Nephron progenitor cell (in vitro differentiated cells): ENCODE measurements at places on chromosomes 6 and 20.

- H3K27me3 ChIP-seq: peaks cover 81% of the 10 kb centered on the region
- peak; percentile 40 for DNase-seq
- peak overlapping the region; percentile 78 for H3K4me3 ChIP-seq
- peaks cover 8% of the 10 kb centered on the region for H3K4me1 ChIP-seq
- H3K27ac ChIP-seq: no peak overlapping the region
These were observed 655 bp downstream of the FAM184A start for GRCh38 chr6:119077643-119078375.

- peaks cover 3% of the 10 kb centered on the region for H3K27me3 ChIP-seq
- H3K27ac ChIP-seq: peak overlapping the region; percentile 42
- peaks cover 73% of the 10 kb centered on the region for H3K4me1 ChIP-seq
- no peak for DNase-seq
- H3K36me3 ChIP-seq: peaks cover 11% of the 10 kb centered on the region
These were observed 134.5 kb downstream of the JARID2 start for GRCh38 chr6:15380351-15380750.

DNA sequence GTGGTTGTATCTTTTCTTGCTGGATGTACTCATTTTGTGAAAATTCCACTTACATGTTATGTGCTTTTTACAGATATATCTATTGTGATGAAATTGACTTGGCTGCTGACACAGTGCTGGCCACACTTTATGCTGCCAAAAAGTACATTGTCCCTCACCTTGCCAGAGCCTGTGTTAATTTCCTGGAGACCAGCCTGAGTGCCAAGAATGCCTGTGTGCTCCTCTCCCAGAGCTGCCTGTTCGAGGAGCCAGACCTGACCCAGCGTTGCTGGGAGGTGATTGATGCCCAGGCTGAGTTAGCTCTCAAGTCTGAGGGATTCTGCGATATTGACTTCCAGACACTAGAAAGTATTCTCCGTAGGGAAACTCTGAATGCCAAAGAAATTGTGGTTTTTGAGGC lies 4.9 kb downstream of the BTBD3 start:
- no peaks in the 10 kb centered on the region for H3K27me3 ChIP-seq
- H3K36me3 ChIP-seq: peaks cover 56% of the 10 kb centered on the region
- H3K27ac ChIP-seq: no peak overlapping the region
- DNase-seq: no peak

DNA sequence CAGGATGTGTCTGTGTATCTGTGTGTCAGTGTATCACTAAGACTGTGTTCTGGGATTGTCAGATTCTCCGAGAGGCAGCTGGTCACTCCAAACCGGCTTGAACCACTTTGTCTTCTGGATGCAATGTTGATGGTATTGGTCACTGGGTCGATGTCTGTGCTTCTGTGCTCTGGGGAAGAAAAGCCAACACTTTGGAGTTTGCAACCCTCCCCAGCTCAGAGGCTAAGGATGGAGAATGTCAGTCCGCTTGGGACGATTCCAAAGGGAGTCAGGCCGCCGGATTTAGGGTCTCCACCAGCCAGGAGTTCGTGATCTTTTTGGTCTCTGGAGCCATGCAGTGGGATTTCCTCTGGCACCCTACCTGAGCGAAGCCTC lies 5.2 kb downstream of the MAFB start:
- peaks cover 97% of the 10 kb centered on the region for H3K27me3 ChIP-seq
- H3K27ac ChIP-seq: no peak overlapping the region
- H3K4me3 ChIP-seq: peak overlapping the region; percentile 83
- H3K36me3 ChIP-seq: peaks cover 25% of the 10 kb centered on the region
- no peak for DNase-seq
- H3K4me1 ChIP-seq: peaks cover 48% of the 10 kb centered on the region

- no peak for DNase-seq
- H3K4me3 ChIP-seq: no peak overlapping the region
- peaks cover 53% of the 10 kb centered on the region for H3K36me3 ChIP-seq
- H3K4me1 ChIP-seq: no peaks in the 10 kb centered on the region
These were observed 162.4 kb downstream of the DST start for GRCh38 chr6:56480246-56480645.

DNA sequence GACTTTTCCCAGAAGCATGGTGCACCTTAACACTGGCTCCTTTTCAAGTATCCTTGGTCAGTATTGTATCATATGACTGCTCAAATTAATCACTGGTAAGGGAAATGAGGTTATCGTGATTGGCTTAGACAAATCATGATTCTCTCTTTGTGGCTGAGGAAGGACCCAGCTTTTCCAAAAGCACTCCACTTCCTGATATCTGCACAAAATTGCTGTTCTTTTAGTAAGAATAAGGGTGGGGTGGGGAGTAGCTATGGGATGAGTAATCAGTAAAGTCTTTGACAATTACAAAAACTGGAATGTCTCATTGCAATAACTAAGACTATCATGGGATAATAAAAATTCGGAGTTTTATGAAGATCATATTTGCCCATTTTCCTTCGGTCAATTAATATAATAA lies 9.0 kb upstream of the RIPPLY2 start:
- no peaks in the 10 kb centered on the region for H3K4me1 ChIP-seq
- no peak overlapping the region for H3K4me3 ChIP-seq
- H3K27ac ChIP-seq: no peak overlapping the region
- peaks cover 9% of the 10 kb centered on the region for H3K27me3 ChIP-seq

- H3K27me3 ChIP-seq: peaks cover 30% of the 10 kb centered on the region
- peak overlapping the region; percentile 34 for H3K4me3 ChIP-seq
- no peak overlapping the region for H3K27ac ChIP-seq
- peaks cover 81% of the 10 kb centered on the region for H3K4me1 ChIP-seq
- no peak for DNase-seq
These were observed 37.3 kb upstream of the SAYSD1 start for GRCh38 chr6:39152262-39152661.

DNA sequence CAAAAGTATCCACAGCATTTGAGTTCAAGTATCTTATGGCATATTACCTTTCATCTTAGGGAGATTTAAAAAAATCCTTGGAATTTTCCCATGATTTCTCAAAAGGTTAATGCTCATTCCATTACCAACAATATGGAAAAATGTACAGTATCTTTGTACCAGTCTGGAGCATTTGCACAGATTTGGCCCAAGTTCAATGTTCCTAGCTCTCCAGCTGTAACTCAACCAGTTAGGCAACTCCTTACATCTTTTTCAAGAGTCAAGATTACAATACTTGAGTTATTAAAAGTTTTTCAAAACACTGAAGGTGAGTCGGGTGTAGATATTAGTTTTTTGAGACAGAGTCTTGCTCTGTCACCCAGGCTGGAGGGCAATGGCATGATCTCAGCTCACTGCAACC lies 1.0 kb downstream of the OR2J2 start:
- no peaks in the 10 kb centered on the region for H3K36me3 ChIP-seq
- H3K27ac ChIP-seq: no peak overlapping the region
- no peaks in the 10 kb centered on the region for H3K4me1 ChIP-seq
- peaks cover 15% of the 10 kb centered on the region for H3K27me3 ChIP-seq
- no peak overlapping the region for H3K4me3 ChIP-seq

GRCh38 chr20:48826883-48827771 lies 672 bp downstream of the PREX1 start:
- no peaks in the 10 kb centered on the region for H3K36me3 ChIP-seq
- H3K4me3 ChIP-seq: peak overlapping the region; percentile 95
- peaks cover 59% of the 10 kb centered on the region for H3K4me1 ChIP-seq
- peak; percentile 61 for DNase-seq
- peaks cover 10% of the 10 kb centered on the region for H3K27me3 ChIP-seq

GRCh38 chr6:32375739-32376529 lies 4.2 kb upstream of the TSBP1 start:
- no peaks in the 10 kb centered on the region for H3K4me1 ChIP-seq
- H3K27ac ChIP-seq: peak overlapping the region; percentile 5
- no peaks in the 10 kb centered on the region for H3K36me3 ChIP-seq
- DNase-seq: no peak

GRCh38 chr6:74269600-74269858 lies 573.5 kb downstream of the CD109 start:
- H3K27ac ChIP-seq: no peak overlapping the region
- peaks cover 7% of the 10 kb centered on the region for H3K27me3 ChIP-seq
- no peaks in the 10 kb centered on the region for H3K36me3 ChIP-seq
- DNase-seq: no peak

DNA sequence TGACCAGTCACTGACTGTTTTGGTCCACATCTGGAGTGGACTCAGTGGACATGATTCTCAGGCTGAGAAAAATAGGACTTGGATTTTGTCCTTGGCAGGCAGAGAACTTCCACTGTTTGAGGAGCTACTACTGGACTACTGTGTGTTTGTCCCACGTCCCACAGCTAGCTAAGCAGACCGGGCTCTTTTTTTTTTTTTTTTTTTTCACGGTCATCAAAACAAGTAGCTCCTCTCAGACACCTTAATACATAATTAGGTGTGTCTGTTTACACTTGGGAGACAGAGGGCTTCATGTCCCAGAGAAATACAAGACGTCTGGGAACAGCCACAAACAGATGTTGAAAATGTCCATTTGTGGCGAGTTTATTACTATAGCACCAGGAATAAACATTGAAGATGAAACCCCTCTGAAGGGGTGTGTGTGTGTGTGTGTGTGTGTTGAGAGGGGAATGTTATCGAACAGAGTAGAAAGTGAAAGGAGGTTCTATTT lies 155.0 kb upstream of the SUPT3H start:
- H3K27ac ChIP-seq: no peak overlapping the region
- DNase-seq: no peak
- H3K36me3 ChIP-seq: no peaks in the 10 kb centered on the region

DNA sequence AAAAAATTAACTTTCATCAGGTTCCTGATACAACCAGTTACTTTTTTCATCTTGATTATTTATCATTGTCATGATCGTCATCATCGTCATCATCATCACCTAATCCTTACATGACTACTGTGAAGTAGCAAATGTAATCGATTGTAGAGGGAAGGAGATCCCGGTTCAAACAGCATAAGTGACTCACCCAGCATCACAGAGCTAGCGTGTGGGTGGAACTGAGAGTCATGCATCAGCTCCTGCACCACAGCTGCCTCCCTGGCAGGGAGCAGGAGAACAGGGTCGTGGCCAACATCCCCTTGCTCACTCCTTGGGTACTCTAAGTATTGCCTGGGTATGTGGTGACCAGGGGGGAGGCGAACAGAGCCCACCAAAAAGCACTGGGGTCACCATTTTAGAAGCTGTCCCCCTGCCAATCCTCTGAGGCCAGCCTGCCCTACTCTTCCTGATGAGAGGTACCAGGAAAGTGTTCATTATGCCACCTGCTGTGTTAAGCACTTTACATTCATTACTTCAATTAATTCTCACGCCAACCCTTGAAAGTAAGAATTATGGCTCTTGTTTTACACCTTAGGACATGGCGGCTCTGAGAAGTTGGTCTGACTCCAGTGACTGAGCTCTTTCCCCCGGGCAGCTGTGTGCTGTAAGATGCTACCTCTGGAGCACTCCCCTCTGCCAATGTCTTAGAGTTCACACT lies 425.2 kb downstream of the CD83 start:
- H3K4me3 ChIP-seq: no peak overlapping the region
- H3K27me3 ChIP-seq: peaks cover 7% of the 10 kb centered on the region
- no peaks in the 10 kb centered on the region for H3K36me3 ChIP-seq
- peaks cover 63% of the 10 kb centered on the region for H3K4me1 ChIP-seq

GRCh38 chr6:106659859-106660258 lies 30.5 kb downstream of the QRSL1 start:
- H3K27ac ChIP-seq: peak overlapping the region; percentile 61
- H3K4me3 ChIP-seq: no peak overlapping the region
- H3K4me1 ChIP-seq: no peaks in the 10 kb centered on the region
- H3K27me3 ChIP-seq: no peaks in the 10 kb centered on the region
- peaks cover 96% of the 10 kb centered on the region for H3K36me3 ChIP-seq
- DNase-seq: no peak

GRCh38 chr20:23365390-23366165 lies 3.6 kb downstream of the GZF1 start:
- DNase-seq: no peak
- H3K27ac ChIP-seq: peak overlapping the region; percentile 84
- peaks cover 37% of the 10 kb centered on the region for H3K36me3 ChIP-seq
- peaks cover 43% of the 10 kb centered on the region for H3K4me1 ChIP-seq
- peak overlapping the region; percentile 56 for H3K4me3 ChIP-seq

GRCh38 chr6:123888771-123889513 lies 85.3 kb downstream of the NKAIN2 start:
- no peaks in the 10 kb centered on the region for H3K36me3 ChIP-seq
- H3K27ac ChIP-seq: no peak overlapping the region
- DNase-seq: no peak
- H3K27me3 ChIP-seq: peaks cover 5% of the 10 kb centered on the region

DNA sequence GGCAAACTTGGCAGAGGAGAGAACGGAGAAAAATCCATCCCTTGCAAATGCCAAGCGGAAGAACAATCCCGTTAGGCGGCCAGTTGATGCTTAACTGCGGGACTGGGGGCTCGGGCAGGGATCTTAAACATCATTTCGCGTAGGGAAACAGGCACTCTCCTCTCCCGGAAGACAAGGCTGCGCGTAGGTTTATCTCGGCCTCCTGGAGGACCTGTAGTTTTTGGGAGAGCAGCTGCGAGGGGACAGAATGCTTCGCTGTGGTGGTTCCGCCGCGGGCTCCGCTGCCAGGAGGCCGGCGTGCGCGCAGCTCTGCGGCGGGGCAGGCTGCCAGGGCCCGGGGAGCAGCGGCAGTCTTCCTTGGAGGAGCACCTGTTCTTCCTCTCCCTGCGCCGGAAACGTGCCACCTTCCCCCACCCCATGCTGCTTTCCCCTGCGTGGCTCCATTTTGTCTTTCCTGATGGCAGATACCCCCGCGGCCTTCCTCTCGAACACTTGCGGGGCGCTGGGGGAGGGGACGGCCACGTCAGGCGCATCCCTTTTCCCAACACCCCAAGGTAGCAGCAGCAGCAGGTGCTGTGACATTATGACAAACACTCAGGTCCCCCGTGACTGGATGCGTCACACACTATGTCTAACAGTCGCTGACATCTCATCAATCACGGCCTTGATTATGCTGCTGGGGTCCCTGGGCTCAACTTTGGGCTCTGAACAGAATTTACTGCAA lies 230.7 kb upstream of the BTBD3 start:
- H3K36me3 ChIP-seq: no peaks in the 10 kb centered on the region
- H3K27ac ChIP-seq: peak overlapping the region; percentile 59
- H3K27me3 ChIP-seq: peaks cover 6% of the 10 kb centered on the region
- peak; percentile 14 for DNase-seq

- H3K4me3 ChIP-seq: peak overlapping the region; percentile 74
- DNase-seq: no peak
- H3K27ac ChIP-seq: peak overlapping the region; percentile 96
- no peaks in the 10 kb centered on the region for H3K27me3 ChIP-seq
- H3K4me1 ChIP-seq: peaks cover 89% of the 10 kb centered on the region
These were observed 111.7 kb downstream of the NOL4L start for GRCh38 chr20:32473231-32474008.

- peaks cover 50% of the 10 kb centered on the region for H3K4me1 ChIP-seq
- peaks cover 10% of the 10 kb centered on the region for H3K36me3 ChIP-seq
- no peak overlapping the region for H3K27ac ChIP-seq
These were observed 3.9 kb downstream of the STXBP5 start for GRCh38 chr6:147207837-147208754.

GRCh38 chr6:22668307-22668706 lies 98.9 kb downstream of the HDGFL1 start:
- no peak overlapping the region for H3K4me3 ChIP-seq
- H3K36me3 ChIP-seq: no peaks in the 10 kb centered on the region
- no peak for DNase-seq
- H3K27ac ChIP-seq: no peak overlapping the region

DNA sequence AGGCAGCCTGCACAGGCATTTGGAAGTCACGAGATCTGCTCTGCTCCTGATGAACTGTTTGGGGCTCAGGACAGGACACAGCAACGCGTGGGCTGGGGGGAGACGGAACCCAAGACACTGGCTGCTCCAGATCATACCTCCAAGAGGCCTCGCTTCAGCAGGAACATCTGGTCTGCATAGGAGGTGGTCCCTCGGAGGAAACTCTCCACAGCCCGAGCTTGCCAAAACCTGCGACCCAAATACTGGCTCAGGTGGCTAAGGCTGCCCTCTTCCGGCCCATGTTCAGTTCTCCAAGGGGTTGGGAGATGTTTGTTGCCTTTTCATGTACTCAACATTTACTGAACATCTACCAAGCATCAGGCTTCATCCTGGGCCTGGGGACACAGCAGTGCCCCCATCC lies 51.7 kb downstream of the MYH7B start:
- no peak overlapping the region for H3K4me3 ChIP-seq
- H3K36me3 ChIP-seq: peaks cover 51% of the 10 kb centered on the region
- no peaks in the 10 kb centered on the region for H3K27me3 ChIP-seq
- no peak for DNase-seq
- no peak overlapping the region for H3K27ac ChIP-seq
